T-cell (primary cell): ENCODE measurements at places on chromosomes 12 and 14. TPM values are rescaled to one million over a fixed set of nuclear protein-coding genes. Genes with fewer than 3 reads are reported as not detected.
A peak's percentile ranks its signal among the peaks of the same experiment; 100 is the strongest.

RAD51AP1 gene
- 1.4 TPM for total RNA-seq

NRIP2 gene
- total RNA-seq = not detected

DNA sequence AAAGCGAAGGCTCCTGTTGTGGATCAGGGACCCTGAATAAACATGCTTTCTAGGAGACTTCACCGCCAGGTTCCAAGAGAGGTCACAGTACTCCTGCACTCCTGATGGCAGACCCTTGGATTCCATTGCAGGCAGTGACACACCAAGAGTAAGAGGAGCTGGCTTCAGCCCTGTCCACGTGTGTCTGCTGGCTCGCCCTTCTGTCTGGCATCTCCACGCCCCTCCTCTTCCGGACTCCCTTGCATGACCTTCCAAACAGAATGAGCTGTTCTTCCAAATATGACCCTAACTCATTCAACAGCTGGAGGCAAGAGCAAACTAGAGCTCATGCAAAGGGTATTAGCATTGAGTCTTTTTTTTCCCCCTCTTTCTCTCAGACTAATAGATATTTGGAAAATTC is 233.0 kb upstream of the PLEKHG7 start:
- H3K27ac ChIP-seq = no peak overlapping the region
- no peaks in the 10 kb centered on the region for H3K36me3 ChIP-seq
- H3K27me3 ChIP-seq = no peaks in the 10 kb centered on the region
- H3K4me1 ChIP-seq = no peaks in the 10 kb centered on the region

- H3K27me3 ChIP-seq = no peaks in the 10 kb centered on the region
- H3K4me3 ChIP-seq = no peak overlapping the region
- H3K27ac ChIP-seq = no peak overlapping the region
- H3K4me1 ChIP-seq = no peaks in the 10 kb centered on the region
Observed at GRCh38 chr12:21987755-21988154, 46.5 kb upstream of the ABCC9 start.

DNA sequence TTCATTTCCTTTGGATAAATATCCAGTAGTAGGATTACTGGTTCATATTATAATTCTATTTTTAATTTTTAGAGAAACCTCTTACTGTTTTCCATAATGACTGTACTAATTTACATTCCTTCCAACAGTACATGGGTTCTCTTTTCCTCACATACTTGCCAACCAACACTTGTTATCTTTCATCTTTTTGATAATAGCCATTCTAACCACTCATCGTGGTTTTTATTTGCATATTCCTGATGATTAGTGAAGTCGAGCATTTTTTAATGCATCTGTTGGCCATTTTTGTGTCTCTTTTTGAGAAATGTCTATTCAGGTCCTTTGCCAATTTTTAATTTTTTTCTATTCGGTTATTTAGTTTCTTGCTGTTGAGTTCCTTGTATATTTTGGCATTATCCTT is 457.7 kb upstream of the PDE3A start:
- H3K4me3 ChIP-seq = no peak overlapping the region
- no peaks in the 10 kb centered on the region for H3K27me3 ChIP-seq
- H3K27ac ChIP-seq = no peak overlapping the region

KRT73 gene
- total RNA-seq = 21.9 TPM

KRT78 gene
- total RNA-seq = not detected

EPYC gene
- total RNA-seq = not detected

DNA sequence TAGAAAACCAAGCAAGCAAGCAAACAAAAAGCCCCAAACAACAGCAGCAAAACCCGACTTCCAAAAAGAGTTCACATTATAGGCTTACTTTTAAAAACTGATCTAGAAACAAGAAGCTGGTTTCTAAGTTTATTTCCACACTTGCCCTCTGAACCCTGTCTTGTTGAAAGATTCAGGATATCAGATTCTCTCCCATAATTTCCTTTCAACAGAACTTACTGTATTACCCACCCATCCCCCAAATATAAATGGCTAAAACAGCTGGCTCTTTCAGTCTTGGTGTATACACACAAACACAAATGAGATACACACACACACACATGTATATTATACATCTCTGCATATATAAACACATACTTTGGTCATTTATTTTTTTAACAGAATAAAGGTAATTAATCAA is 460.9 kb downstream of the ZFP36L1 start:
- H3K36me3 ChIP-seq = no peaks in the 10 kb centered on the region
- H3K4me1 ChIP-seq = no peaks in the 10 kb centered on the region
- DNase-seq = no peak
- H3K27me3 ChIP-seq = no peaks in the 10 kb centered on the region
- H3K27ac ChIP-seq = no peak overlapping the region
- no peak overlapping the region for H3K4me3 ChIP-seq

DNA sequence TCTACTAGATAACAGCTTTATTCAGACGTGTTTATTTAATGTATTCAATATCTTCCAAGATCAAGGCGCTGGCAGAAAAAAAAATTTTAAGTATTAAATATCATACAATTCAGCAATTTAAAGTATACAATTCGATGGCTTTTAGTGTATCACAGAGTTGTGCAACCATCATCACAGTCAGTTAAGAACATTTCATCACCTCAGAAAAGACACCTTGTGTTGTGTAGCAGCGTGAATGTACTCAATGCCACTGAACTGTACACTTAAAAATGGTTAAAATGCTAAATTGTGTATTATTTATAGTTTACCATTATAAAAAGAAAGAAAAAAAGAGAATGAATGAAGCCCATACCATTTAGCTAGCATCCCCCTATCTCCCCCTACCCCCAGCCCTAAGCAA is 96.4 kb downstream of the RIN3 start:
- no peaks in the 10 kb centered on the region for H3K36me3 ChIP-seq
- no peak overlapping the region for H3K27ac ChIP-seq

TRIAP1 gene
- 23.0 TPM for total RNA-seq

TPPP2 gene
- total RNA-seq = not detected

DNA sequence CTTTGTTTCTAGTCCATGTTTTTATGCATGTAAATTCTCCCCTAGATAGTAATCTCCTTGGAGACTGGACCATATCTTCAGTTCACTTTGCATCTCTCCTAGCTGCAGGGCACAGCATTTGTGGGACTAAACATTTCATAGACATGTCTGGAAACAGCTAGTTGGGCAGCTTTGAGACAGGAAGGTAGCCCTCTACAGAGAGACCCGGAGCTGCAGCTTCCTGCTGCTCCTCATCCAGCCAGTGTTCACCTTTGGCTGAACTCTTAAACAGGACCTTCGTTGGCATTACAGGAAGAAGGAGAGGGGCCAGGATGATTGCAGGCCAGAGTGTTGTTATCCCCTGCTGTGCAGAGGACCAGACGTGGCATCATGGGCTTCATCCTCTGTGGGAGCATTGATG is 52.9 kb downstream of the GNS start:
- H3K27ac ChIP-seq = no peak overlapping the region
- DNase-seq = no peak
- peaks cover 14% of the 10 kb centered on the region for H3K36me3 ChIP-seq
- H3K27me3 ChIP-seq = no peaks in the 10 kb centered on the region

GRCh38 chr12:79935624-79936345 is 888 bp upstream of the PPP1R12A start:
- no peaks in the 10 kb centered on the region for H3K36me3 ChIP-seq
- no peaks in the 10 kb centered on the region for H3K27me3 ChIP-seq
- peak overlapping the region; percentile 77 for H3K4me3 ChIP-seq
- DNase-seq = no peak
- H3K4me1 ChIP-seq = no peaks in the 10 kb centered on the region

DNA sequence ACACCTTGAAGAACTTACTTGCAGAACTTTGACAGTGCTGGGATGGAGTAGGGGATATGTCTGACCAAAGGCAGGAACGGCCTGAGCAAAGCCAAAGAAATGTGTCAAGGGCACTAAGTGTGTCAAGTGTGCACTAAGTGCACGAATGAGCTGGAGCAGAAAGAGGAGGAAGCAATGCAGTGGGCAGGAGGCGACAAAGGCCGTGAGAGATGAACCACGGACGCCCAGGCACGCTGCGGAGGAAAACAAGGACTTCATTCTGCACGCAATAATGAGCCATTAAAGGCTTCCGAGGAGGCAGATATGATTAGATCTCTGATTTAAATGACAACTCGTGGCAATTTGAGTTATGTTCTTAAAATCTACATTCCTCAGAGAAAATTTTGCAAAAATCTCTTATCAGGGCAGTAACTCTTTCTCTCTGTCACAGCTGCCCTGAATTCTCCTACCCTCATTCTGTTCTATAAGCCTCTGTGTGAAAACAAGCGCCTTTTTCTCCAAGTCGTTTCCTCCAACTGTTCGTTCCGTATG is 25.3 kb downstream of the GRIN2B start:
- peaks cover 8% of the 10 kb centered on the region for H3K27me3 ChIP-seq
- H3K27ac ChIP-seq = no peak overlapping the region
- no peaks in the 10 kb centered on the region for H3K36me3 ChIP-seq

DNA sequence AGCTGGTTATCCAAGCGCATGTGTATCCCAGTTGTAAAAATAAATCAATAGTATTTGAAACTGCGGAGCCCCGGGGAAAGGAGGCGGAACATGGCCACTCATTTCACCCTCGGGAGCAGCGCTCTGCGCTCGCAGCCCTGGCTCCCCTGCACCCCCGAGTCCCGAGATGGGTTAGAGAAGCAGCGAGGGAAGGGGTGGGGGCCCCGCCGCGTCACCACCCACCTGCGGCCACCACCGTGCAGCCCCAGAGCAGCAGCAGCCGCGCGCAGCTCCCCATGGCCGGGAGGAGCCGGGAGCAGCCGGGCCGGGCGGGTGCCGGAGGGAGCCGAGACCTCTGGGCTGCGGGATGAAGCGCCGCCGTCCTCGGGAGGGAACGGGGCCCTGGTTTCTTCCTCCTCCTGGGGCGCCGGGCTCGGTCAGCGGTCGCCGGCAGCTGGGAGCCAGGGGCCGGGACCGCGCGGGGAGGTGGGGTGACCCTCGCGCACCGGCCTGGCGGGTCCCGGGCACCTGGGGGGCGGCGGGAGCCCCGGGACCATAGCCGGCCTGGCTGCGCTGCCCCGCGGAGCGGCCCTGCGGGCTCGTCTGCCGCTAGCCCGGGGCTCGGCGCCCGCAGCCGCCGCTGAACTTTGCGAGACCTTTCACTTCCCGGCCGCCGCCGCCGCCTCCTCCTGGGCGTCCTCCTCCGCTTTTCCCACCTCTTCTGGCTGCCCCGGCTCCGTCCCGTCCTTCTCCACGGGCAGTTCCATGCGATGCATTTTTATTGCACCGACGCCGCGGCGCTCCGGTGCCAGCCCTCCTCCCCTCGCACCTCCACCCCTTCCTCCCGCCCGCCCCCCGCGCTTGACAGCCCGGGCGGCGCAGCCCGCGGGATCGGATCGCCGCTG is at the start of gene NTN4:
Gene NTN4, minus strand, starts transcription at position 732 of the 884 bp plus-strand sequence. Its CDS starts 455 bp downstream, at position 277.
- DNase-seq = no peak
- H3K27ac ChIP-seq = no peak within 1 kb of the TSS
- H3K27me3 ChIP-seq = peaks cover 30% of the 10 kb centered on the region
- H3K4me3 ChIP-seq = peak within 1 kb of the TSS; percentile 80
- peaks cover 2% of the 10 kb centered on the region for H3K4me1 ChIP-seq

MEG3 gene
- not detected for total RNA-seq

ITGA7 gene
- 3.6 TPM for total RNA-seq

DNA sequence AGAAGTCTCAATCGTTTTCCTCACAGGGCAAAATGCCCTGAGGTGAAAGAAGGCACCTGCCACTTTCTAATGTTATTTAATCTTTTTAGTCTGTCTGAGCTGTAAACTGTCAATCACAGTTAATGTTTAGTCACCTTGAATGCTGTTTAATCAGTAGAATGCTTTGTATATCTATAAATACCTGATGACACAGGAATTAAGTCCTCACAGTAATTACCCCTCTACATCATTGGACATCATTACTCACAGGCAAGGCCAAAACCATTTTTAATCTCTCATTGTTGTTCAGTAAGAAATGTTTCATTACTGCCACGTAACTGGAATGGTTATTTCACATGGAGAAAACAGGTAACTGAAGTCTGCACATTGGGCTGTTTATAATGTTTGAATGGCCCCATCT is 178.8 kb downstream of the EXOC5 start:
- no peak overlapping the region for H3K27ac ChIP-seq
- H3K4me1 ChIP-seq = no peaks in the 10 kb centered on the region
- H3K4me3 ChIP-seq = no peak overlapping the region

DNA sequence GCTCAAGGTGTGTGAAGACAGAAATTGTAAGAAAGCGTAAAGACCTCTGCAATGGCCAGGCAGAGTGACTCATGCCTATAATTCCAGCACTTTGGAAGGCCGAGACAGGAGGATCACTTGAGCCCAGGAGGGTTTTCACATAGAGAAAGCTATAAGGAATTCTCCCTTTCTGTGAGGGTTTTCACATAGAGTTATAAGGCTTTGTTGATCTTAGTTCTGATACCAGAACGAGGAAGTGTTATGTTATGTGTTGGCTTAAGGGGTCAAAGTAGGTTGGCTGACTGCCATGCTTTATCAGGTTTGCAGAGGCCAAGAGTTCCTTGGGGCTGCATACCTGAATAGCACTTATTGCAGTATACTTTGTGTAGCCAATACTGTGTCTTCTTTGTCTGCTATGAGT is 139.1 kb downstream of the ERC1 start:
- H3K27me3 ChIP-seq = no peaks in the 10 kb centered on the region
- no peak overlapping the region for H3K4me3 ChIP-seq
- no peak overlapping the region for H3K27ac ChIP-seq
- no peak for DNase-seq
- no peaks in the 10 kb centered on the region for H3K36me3 ChIP-seq

GRCh38 chr14:78851189-78851588 is 681.0 kb downstream of the NRXN3 start:
- H3K4me3 ChIP-seq = no peak overlapping the region
- H3K4me1 ChIP-seq = no peaks in the 10 kb centered on the region
- H3K36me3 ChIP-seq = no peaks in the 10 kb centered on the region
- no peak overlapping the region for H3K27ac ChIP-seq
- DNase-seq = no peak

HRK gene
- total RNA-seq = 0.05 TPM

DNA sequence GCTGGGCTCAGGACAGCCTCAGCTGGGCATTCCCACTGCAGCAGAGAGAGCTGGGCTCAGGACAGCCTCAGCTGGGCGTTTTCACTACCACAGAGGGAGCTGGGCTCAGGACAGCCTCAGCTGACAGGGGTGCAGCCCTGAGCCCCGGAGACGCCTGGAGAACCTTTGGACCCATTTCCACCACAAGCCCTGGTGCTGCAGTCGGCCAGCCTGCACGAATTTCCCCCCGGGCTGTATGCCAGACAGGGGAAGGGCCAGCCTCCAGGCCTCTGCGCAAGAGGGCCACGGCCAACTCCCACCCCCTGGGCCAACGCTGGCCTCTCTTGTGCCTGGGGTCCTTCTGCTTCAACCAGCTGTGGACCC is 2.6 kb upstream of the C14orf180 start:
- no peak for DNase-seq
- no peaks in the 10 kb centered on the region for H3K4me1 ChIP-seq
- H3K36me3 ChIP-seq = no peaks in the 10 kb centered on the region
- H3K27ac ChIP-seq = no peak overlapping the region
- H3K27me3 ChIP-seq = peaks cover 53% of the 10 kb centered on the region
- H3K4me3 ChIP-seq = no peak overlapping the region

TSPAN11 gene
- not detected for total RNA-seq
